Heart left ventricle (tissue), 16 donors: ENCODE measurements at places on chromosomes 3 and 15. TPM values are rescaled to one million over a fixed set of nuclear protein-coding genes. Genes with fewer than 3 reads are reported as not detected.
A peak's percentile ranks its signal among the peaks of the same experiment; 100 is the strongest.

DNA sequence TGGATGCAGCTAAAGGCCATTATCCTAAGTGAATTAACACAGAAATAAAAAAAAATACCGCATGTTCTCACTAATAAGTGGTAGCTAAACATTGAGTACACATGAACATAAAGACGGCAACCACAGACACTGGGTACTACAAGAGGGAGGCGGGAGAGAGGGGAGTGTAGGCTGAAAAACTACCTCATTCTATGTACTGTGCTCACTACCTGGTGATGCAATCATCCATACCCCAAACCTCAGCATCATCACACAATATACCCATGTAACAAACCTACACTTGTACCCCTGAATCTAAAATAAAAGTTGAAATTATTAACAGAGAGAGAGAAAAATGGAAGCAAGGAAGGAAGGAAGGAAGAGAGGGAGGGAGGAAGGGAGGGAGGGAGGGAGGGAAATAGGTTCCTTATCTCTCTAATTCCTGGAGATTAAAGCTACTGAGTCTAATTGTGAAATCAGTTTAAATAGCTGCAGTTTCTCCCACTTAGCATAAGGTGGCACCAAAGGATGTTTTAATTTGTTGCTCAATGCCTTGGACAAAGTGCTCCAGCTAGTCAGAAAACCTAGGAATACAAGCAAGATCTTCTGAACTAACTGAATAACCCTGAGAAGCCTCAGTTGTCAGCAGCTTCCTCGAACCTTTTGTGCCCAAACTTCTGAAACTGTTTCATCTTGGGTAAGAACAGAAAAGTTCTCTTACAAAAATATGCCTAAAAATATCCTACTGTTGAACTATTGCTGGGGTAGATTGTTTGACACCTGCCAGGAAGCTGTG is 79.4 kb upstream of the ATP11B start:
- no peak for DNase-seq

- DNase-seq: no peak
Observed at GRCh38 chr3:183548262-183548769, 7.2 kb downstream of the KLHL6 start.

GRCh38 chr15:45164914-45165313 is 22.9 kb downstream of the SHF start:
- no peak for DNase-seq

DNA sequence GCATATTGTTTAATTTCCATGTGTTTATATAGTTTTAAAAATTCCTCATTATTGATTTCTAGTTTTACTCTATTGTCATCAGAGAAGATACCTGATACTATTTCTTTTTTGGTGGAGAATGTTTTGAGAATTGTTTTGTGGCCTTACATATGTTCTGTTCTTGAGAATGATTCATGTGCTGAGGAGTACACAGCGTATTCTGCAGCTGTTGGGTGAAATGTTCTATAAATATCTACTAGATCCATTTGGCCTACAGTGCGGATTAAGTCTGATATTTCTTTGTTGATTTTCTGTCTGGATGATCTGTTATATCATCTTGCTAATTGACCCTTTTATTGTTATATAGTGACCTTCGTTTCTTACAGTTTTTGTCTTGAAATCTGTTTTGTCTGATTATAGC is 109.7 kb downstream of the UBE2E2 start:
- DNase-seq: no peak

GRCh38 chr15:40769274-40770146 is at the start of gene C15orf62:
Gene C15orf62 (plus strand): TSS chr15:40769980. CDS start chr15:40770496, 516 bp downstream.
- no peak for DNase-seq

GRCh38 chr15:85825118-85825517 is 30.4 kb upstream of the KLHL25 start:
- DNase-seq: no peak

DNA sequence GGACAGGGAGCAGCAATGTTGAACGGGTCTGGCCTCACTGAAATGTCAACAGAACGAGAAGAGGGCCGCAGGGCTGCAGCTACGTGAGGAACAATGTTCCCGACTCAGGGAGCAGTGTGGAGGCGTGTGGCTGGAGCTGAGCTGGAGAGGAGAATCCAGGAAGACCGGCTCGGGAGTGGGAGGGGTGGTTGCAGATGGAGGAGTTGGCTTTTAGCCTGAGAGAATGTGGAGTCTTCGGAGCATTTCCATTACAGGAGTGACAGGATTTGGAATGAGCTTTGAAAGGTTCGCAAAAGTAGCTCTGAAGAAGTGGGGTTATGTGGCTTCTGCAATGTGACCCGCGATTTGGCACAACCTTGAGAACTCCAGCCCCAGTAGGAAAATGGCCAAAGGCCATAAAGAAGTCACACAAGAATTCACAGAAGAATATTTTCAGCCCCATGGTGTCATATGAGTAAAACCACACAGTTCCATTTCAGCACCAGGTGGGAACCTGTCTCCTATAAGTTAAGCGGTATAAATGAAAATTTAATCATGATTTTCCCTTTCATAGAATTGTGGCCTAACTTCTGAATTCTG is 78.8 kb upstream of the NSMCE3 start:
- no peak for DNase-seq

DNA sequence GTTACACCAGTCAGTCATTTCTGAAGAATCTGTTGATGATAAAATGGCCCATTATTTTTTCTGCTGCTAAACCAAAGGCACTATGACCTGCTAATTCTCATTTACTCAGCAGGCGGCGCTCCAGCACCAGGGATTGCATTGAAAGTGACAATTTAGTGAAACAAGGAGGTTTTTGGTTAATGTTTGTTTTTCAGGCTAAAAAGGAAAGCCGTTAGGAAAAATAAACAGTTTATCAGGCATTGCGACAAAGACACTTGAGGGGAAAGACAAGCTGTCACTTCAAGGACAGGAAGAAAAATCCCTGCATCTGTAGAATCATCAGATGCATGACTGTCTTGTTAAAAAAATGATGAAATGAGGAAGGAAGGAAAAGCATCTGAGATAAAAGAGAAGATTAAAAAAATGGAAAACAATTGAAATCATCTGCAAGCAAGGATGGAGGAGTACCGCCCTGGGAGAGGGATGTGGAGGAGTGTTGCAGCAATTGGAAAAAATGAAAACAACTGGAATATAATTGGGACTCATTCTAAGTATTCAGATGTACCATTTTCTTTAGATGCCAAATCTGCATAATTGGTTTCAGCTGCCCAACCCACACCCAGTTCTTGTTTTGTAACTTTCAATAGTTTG is 54.0 kb downstream of the NR1D2 start:
- DNase-seq: peak; percentile 65

DNA sequence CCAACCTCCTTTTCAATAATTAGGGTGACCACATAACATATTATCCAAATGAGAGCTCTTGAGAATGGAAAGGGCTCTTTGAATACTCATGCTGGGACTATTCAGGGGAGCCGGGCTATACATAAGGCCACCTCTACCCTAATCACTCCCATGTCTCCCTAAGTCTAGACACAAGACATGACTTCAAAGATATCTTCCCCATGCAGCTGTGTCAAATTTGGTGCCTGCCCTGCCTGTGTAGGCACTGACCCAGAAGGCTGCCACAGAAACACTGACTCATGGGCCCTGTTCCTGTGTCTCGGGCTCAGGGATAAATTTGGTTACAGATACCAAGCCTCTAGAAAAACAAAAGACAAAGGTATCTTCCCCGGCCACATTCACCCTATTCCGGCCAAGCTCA is 70.3 kb downstream of the MYLK start:
- DNase-seq: peak; percentile 58

- no peak for DNase-seq
Observed at GRCh38 chr3:32104492-32104891, 1.9 kb upstream of the GPD1L start.

DNA sequence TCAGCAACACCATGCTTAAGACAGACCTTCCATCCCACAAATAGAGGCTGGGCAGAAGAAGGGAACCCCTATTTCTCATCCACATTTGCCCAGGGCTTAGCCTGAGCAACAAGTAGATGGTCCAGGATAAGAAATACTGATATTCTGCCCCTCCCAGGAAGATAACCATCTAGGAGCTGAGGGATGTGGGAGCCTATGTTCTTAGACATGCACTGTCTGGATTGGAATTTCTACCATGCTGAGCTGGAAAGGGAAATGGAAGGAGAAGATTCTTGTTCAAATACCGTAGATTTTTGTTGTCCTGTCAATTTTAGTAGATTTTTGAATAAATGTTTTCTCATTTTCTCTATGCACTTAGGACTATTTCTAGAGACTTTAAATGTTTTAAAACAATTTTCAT is 450.7 kb upstream of the SEMA6D start:
- DNase-seq: no peak

GRCh38 chr15:76863693-76864092 is 41.4 kb downstream of the SCAPER start:
- DNase-seq: no peak

DNA sequence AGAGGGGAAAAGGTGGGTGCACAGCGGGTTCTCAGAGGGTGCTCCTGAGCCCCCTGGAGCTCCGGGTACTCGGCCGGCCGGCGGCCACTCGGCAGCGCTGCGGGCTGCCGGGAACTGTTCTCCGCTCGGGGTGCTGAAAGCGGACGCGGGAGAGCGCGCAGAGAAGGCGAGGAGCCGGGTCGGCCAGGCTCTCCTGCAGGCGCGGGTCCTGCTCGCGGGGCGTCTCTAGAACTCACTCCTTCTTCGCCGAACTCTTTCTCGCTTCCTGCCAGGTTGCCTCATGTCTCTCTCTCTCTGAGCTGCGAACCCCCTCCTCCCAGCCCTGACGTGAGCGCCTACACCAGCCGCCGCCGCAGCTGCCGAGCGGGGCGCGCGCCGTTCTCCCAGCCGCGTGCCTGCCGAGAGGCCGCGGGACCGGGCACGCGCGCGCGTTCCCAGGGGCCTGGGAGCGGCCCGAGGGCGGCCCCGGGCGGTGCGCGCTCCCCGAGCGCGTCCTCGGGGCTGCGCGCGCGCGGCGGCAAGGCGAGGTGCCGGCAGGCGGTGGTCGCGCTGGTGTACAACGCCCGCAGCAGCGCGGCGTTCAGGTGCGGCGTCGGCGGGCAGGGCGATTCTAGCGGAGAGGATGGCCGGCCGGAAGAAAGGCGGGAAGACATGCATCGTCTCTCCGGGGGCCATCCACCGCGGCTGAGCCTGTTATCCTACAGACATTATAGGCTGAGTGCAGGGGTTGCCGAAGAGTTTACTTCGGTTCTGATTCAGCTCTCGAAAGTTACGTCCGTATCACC is at the start of gene PEX5L:
TSS of gene PEX5L (minus strand) at position 267 of the 785 bp plus-strand sequence. CDS start 338 bp downstream, outside the sequence.
- DNase-seq: peak; percentile 72

- no peak for DNase-seq
Observed at GRCh38 chr3:45962033-45962432, 18.8 kb downstream of the CXCR6 start.

DNA sequence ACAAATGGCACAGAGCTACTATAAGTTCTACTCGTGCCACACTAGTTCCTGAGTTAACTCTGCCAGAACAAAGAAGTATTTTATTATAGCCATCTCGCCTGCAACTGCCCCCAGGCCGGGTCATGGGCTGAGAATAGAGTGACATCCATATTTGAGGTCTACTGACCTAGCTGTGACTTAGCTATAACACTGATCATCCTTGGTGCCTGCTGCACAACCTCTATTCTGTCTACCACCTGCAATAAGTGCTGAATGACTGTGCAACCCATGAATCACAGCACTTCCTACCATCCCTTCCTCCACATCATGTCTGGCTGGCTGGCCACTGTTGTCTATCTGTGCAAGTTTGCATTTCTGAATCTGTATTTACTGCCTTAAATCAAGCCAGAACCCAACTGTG is 506.5 kb upstream of the TBL1XR1 start:
- DNase-seq: no peak

GRCh38 chr3:118772547-118773011 is 262.1 kb downstream of the IGSF11 start:
- no peak for DNase-seq

DNA sequence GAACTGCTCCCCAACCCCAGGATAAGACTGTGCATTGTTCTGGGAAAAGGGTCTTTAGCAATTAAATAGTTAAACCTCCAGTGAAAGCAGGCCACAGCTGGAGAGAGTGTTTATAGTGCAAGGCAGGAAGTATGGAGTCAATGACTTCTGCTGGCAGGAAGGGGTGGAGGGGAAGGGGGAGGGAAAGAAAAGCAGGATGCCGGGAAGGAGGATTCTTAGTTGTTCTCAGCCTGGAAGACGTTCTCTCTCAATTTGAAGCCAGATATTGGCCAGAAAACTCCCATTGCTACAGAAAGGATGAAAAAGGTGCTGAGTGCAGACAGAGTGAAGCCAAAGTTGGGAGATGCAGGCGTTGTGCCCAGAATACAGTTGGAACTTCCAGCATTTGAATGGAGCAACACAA is 35.7 kb upstream of the ACTL6A start:
- DNase-seq: no peak

DNA sequence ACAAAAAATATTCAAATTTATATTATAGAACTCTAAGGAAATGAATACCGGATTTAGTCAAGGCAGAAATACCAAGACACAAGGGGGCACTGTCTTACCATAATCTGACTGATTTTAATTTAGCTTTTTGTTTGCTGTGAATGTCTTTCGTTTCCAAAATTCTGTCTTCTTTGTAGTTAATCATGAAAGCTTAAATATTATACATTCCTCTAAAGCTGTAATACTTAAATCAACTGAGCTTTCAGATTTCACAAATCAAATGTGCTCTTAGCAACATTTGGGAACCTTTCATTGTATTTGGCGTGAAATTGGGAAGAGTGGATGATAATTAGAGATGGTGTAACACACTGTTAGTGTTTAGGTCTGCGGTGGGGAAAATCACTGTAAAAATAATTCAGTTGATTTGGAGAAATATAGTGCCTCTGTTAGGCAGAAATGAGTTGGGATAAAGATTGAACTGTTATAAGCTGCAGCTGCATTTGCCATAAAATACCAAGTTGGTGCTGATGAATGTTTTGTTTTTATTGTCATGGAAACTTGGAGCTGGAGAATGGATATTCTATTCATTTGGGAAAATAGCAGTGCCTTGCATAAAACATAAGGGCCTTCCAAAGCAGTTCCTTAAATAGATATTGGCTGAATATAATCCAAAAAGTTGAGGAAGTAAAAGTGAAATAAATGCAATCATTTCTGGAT is 228.2 kb downstream of the TCF12 start:
- peak; percentile 27 for DNase-seq

GRCh38 chr3:163562625-163563024 is 1515.7 kb downstream of the SI start:
- DNase-seq: no peak

- no peak for DNase-seq
Observed at GRCh38 chr3:127452321-127452821, 138.2 kb downstream of the TPRA1 start.

GRCh38 chr3:161042023-161042501 is 63.1 kb downstream of the B3GALNT1 start:
- no peak for DNase-seq

- no peak for DNase-seq
Observed at GRCh38 chr3:112667599-112667998, 26.7 kb upstream of the CCDC80 start.

GRCh38 chr3:54257125-54257720 is 134.9 kb downstream of the CACNA2D3 start:
- no peak for DNase-seq

Gene PATL2
- polyA plus RNA-seq: 3.3 TPM

Gene TADA3
- polyA plus RNA-seq: 53.3 TPM

Gene GOLGA8O
- 0.42 TPM for polyA plus RNA-seq

Gene XCR1
- polyA plus RNA-seq: not detected

Gene FGF7
- polyA plus RNA-seq: 7.7 TPM

Gene CXCR6
- 0.28 TPM for polyA plus RNA-seq
